ENCODE measurements at places on chromosomes 3 and 15. TPM values are rescaled to one million over a fixed set of nuclear protein-coding genes. Genes with fewer than 3 reads are reported as not detected.

The PRR20G gene
- total RNA-seq = not detected

The CCR5 gene
- total RNA-seq = not detected

The MKRN3 gene
- total RNA-seq = 0.38 TPM

The TERB2 gene
- not detected for total RNA-seq

The WDR5B gene
- total RNA-seq = 5.4 TPM

- H3K27me3 ChIP-seq = no peaks in the 10 kb centered on the region
- no peak overlapping the region for H3K4me3 ChIP-seq
These were observed 320.9 kb upstream of the CTDSPL start for GRCh38 chr3:37540786-37541185.

GRCh38 chr3:98890181-98890835 lies 11.2 kb downstream of the DCBLD2 start:
- H3K4me1 ChIP-seq = peaks cover 67% of the 10 kb centered on the region
- peaks cover 34% of the 10 kb centered on the region for H3K36me3 ChIP-seq
- H3K4me3 ChIP-seq = no peak overlapping the region
- DNase-seq = no peak
- H3K27ac ChIP-seq = no peak overlapping the region

DNA sequence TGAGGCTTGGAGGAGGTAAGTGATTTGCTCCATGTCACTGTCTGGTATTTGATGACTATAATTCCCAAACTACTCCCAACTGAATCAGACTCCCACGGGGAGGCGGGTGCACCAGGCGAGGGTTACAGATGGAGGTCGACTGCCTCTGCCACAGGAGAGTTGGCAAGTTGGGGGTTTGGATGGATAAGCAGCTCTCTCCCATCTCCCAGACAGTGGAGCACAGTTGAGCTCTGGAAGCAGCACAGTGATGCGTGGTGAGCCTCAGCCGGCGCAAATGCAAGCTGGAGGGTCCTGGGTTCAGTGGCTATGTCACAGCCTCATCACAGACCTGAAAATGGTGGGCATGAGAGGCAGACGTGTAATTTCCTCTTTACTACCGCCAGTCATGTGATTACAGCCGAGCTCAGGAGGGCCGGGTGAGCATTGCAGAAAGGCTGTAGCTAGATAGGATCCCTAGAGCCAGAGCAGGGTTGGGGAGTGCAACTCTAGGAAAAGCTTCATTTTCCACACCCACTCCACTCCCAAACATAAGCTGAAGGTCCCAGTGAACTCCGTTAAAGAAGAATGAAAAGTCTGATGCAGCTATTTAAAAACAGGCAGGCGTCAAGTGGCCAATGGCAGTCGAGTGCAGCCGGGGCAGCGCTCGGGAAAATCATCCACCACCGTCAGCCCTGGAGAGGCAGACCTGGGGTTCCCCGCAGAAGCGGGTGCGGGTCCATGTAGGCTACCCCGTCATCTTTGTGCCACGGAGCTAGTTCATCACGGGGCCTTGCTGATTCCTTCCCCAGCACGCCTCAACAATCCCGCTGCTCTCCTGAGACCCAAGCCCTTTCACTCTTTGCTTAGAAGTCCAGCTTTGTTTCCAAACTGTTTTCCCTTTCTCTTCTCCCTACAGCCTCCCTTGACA lies 33.3 kb upstream of the VPS8 start:
- peaks cover 29% of the 10 kb centered on the region for H3K4me1 ChIP-seq
- H3K4me3 ChIP-seq = no peak overlapping the region
- DNase-seq = no peak
- no peaks in the 10 kb centered on the region for H3K27me3 ChIP-seq

DNA sequence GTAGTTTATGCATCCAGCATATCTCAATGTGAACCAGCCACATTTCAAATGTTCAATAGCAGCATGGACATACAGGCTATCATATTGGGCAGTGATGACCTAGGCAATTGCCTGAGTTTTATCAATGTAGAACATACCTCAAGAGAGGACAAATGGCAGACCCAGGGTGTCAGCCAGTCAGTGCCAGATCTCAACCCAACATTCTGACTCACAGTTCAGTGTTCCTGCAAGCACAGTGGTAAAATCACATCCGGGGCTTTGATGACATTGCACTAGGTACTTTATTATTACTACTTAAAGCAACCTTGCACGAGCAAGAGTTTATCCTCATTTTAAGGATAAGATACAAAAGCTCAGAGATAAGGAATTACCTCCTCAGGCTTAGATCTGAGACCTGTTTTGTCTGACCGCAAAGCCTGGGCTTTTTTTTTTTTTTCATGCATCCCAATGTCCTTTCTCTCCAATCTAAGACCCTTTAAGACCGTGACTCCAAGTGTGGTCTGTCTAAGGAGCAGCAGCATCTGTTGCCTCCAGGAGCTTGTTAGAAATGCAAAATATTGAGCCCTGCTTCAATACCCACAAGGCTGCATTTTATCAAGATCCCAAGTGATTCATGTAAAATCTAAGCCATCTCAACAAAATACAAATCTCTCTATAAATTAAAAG lies 60.1 kb downstream of the SLC12A1 start:
- H3K4me1 ChIP-seq = no peaks in the 10 kb centered on the region
- DNase-seq = no peak
- H3K4me3 ChIP-seq = no peak overlapping the region

GRCh38 chr15:63396152-63396928 lies 14.7 kb upstream of the CA12 start:
- no peak overlapping the region for H3K27ac ChIP-seq
- H3K4me1 ChIP-seq = no peaks in the 10 kb centered on the region
- no peak for DNase-seq
- no peaks in the 10 kb centered on the region for H3K27me3 ChIP-seq

DNA sequence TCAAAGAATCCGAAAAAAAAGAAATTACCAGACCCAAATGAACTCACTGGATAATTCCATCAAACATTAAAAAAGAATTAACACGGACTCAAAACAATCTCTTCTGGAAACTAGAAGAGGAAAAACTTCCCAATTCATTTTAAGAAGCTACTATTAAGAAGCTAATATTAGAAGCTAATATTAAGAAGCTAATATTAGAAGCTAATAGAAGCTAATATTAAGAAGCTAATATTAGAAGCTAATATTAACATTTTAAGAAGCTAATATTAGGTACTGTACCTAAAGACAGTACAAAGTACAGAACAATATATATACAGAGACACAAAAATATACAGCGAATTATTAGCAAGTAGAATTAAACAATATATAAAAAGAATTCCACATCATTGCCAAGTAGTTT lies 35.9 kb downstream of the HERC2 start:
- DNase-seq = no peak
- H3K27me3 ChIP-seq = no peaks in the 10 kb centered on the region
- no peak overlapping the region for H3K4me3 ChIP-seq
- peaks cover 32% of the 10 kb centered on the region for H3K36me3 ChIP-seq
- H3K27ac ChIP-seq = no peak overlapping the region

DNA sequence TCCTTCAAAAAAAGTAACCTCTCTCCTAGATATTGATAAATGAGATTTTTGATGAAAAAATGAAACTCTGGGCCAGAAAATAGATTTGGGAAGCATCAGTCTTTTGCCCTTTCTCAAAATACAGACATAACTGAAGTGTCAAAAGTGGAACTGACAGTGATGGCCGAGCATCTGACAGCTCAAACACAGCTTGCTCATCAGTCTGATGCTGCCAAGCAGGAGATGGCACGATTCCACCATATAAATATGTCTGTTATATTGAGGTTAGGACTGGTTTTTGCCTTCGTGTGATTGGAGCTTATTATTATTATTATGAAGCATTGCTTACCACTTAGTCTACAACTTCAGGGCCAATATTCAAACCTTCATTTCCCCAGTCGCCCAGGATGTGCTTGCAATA lies 152.6 kb upstream of the EPHA3 start:
- H3K4me1 ChIP-seq = peaks cover 15% of the 10 kb centered on the region
- no peak overlapping the region for H3K4me3 ChIP-seq
- no peak overlapping the region for H3K27ac ChIP-seq
- DNase-seq = no peak
- no peaks in the 10 kb centered on the region for H3K27me3 ChIP-seq

- peaks cover 33% of the 10 kb centered on the region for H3K36me3 ChIP-seq
- H3K27ac ChIP-seq = no peak overlapping the region
- no peaks in the 10 kb centered on the region for H3K27me3 ChIP-seq
- H3K4me3 ChIP-seq = no peak overlapping the region
These were observed 20.7 kb downstream of the ZSCAN2 start for GRCh38 chr15:84621358-84621979.

DNA sequence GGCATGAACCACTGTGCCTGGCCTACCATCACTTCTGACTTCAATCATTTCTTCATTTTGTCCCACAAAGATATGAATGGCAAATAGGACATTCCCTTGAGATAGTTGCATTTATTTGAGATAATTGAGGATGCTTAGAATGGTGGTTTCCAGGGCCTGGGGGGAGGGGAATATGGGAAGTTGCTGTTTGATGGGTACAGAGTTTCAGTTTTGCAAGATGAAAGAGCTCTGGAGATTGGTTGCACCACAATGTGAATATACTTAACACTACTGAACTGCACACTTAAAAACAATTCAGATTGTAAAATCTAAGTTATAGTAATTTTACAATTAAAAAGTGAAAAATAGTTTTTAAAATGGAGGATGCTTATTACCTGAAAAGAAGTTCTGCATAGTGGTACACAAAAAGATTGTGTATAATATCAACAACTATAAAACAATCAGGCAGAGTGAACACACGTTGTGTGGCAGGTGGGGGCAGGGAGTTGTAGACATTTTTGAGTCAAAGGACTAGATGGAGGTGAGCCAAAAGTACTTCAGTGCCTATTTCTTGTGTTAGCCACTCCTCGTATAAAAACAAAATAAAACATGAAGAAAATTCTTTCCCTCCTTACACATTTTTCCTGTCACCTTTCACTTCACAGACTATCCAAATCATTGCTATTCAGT lies 18.5 kb upstream of the RIOX2 start:
- H3K27ac ChIP-seq = no peak overlapping the region
- H3K36me3 ChIP-seq = no peaks in the 10 kb centered on the region
- no peaks in the 10 kb centered on the region for H3K4me1 ChIP-seq
- no peak for DNase-seq

Data from SJSA1 (cell line).